ENCODE measurements at places on chromosomes 1 and 21. TPM values are rescaled to one million over a fixed set of nuclear protein-coding genes. Genes with fewer than 3 reads are reported as not detected.

DNA sequence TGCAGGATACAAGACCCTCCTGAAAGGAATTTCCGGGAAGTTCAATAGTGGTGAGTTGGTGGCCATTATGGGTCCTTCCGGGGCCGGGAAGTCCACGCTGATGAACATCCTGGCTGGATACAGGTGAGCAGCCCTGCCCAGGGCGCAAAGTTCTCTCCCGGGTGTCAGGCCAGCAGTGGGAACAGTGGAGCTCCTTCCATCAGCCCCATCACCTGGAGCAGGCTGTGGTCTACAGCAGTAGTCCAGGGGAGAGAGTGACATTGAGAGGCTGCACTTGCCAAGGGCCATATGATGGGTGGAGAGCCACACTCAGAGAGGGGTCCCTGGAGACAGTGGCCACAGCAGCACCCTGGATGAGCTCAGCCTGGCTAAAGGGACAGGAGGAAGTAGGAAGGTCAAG, 44.1 kb downstream of the TFF3 start:
- no peak for DNase-seq

DNA sequence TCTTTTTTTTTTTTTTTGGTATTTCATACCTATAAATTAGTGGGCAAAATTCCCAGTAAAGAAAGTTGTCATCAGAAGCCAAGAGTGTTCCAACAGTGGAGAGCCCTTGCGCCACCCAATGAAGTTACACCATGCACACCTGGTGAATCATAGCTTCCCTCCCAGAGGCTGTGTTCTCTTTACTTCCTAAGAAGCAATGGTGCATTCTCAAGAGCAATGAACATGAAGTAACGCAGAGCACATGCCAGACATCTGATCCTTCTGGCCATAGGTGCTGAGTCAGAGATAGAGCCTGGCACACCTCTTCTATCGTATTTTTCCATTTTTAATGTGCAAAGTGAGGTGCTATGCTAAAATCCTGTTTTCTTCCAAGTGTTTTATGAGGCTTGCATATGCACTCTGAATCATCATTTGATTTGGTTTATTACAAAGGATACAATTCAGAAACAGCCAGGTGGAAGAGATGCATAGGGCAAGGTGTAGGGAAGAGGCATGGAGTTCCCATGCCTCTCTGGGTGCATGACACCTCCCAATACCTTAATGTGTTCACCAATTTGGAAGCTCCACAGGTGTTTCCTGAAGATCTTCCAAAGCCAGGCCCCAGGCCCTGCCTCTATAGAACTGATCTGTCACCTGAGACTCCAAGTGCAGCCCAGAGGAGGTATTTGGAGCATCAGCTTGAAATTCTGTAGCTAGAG, 408.0 kb downstream of the SIPA1L2 start:
- DNase-seq: no peak

- no peak for DNase-seq
Measured at GRCh38 chr1:215704089-215704860, 137.2 kb downstream of the KCTD3 start.

GRCh38 chr1:245773344-245773743, 618.6 kb downstream of the KIF26B start:
- DNase-seq: no peak

GRCh38 chr1:168512864-168513595, 30.8 kb downstream of the XCL2 start:
- no peak for DNase-seq

DNA sequence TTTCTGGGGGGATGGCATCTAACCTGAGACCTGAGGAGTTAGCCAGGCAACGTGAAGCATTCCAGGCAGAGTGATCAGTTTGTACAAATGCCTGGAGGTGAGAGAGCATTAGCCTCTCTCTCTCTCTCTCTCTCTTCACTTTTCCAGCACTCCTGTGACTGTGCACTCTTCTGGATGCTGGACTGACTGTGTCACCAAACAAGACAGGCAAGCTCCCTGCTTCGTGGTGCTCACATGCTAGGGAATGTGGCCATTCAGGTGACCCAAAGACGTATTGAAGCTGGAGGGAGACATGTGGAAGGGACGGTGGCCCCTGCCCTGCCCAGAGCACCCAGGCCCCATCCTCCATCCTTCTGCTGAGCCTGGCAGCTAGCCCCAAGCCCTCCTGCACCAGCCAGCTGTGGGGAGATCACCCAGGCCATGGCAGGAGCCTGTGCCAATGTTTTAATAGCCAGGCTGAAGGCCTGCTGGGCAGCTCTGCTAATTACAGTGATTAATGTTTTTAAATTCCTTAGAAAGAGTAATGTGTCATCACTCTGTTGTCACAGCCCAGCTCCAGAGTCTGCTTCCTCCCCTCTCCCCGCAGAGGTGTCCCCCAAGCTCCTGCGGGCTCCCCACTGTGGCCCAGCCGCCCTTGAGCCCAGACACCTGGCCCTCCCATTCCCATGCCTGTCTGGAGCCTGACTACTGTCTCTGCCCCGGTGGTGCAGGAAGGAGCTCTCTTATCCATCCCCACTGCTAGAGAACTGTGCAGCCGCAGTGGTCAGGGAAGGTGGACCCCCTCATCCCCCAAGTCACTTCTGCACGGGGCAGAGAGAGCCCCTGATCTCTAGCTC, 48.9 kb downstream of the UBIAD1 start:
- DNase-seq: no peak

GRCh38 chr1:27102707-27103468, 52.0 kb downstream of the SLC9A1 start:
- DNase-seq: peak; percentile 60

GRCh38 chr1:4657960-4658541, 3.6 kb downstream of the AJAP1 start:
- no peak for DNase-seq

- no peak for DNase-seq
Measured at GRCh38 chr21:39612233-39613040, at the start of gene B3GALT5. B3GALT5 (plus strand) TSS chr21:39612940; CDS start chr21:39660560, 47,620 bp downstream.

DNA sequence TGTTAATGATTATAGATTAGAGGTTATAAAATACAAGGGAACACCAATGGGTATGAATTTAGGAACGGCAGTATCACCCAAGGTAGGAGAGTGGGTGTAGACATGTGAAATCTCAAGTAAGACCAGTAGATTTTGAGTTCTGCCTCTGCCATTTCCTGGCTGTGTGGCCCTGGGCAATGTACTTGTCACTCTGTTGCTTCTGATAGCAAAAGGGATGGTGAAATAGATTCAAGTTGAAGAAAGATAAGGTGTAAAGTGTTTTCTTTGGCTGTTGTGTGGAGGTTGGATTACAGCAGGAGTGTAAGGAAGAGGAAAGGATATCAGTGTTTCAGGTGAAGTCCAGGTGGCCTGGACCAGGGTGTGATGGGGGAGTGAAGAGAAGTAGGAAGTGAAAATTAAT, 64.3 kb downstream of the ADSS2 start:
- DNase-seq: no peak

DNA sequence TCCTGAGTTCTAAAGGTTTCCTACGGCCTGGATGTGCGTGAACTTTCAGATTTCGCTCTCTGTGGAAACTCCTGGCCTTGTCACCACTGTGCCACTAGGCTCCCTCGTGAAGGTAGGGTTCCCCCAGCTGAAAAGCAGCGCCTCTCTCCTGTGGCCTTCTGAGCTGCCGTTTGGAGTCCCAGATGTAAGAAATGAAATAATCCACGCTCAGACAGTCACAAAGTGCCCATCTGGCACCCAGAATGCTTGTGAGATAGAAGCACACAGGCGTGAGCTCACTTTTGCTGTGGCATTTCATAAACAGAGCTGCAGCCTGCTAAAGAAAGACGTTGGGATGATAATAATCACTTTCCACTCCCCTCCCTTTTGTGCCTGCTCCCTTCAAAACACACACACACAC, 65.8 kb downstream of the LMO4 start:
- no peak for DNase-seq

DNA sequence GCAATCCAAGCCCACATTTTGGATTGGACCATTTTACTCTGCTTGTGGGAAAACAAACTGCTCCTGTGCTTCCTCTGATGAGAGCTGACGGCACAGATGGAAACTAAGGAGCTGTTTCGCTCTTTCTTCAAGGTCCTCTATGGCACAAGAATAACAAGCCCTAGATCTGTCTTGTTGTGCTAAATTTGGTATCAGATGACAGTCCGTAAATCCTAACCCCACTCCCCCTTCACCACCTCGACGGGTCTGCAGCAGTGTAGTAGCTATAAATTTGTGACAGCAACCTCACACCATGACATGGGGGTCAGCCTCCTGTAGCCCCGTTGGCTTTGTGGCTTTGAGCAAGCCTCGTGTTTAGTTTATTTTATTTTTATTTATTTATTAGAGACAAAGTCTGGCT, 85.9 kb downstream of the ADSS2 start:
- no peak for DNase-seq

DNA sequence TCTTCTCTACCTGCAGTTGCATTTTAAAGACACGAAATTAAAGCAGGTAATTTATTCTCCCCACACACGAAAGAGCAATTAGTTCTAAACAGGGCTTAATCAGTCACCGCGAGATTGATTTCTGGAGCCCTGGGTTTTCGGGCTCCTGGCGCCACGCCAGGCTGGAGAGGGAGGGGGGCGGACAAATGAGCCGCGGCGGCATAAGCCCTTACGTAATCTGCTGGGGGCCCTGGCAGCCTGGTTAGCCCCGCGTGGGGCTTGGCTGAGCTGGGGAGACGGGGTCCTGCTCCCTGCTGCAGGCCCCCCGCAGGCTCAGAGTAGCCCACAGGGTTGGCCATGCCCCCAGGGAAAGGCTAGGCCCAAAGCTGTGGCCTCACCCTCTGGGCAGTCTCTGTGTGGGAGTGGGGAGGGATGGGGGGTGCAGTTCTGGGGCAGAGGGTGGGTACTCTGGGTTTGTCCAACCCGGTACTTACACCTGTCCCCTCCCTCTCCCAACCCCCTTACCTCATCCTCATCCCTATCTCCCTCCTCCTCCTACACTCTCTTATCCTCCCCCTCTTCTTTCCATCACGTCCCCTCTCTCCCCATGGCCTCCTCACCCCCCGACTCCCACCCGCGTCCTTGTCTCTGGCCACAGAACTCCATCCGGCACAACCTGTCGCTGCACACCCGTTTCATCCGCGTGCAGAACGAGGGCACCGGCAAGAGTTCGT, 19.9 kb downstream of the FOXO6 start:
- no peak for DNase-seq

GRCh38 chr1:1285102-1285571, 4.9 kb downstream of the SCNN1D start:
- DNase-seq: no peak

GRCh38 chr1:184056921-184057555, 5.5 kb downstream of the TSEN15 start:
- no peak for DNase-seq

DNA sequence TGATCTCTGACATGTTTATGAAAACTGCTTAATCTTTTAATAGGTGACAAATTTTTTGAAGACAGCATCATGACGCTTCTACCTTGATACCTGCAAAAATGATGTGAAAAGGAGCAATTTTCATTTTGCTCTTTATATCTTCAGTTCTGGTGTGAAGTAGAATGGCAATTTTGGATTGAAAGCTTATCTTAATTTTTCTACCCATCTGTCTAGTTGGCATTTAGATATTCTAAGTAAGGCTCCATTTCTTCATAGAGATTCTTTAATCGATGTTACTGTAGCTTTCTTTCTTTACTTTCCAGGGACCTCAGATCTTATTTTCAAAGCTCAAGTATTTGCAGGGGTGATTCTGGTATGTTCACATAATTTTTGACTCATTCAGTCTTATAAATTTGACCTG, 32.3 kb upstream of the GPR52 start:
- DNase-seq: no peak

DNA sequence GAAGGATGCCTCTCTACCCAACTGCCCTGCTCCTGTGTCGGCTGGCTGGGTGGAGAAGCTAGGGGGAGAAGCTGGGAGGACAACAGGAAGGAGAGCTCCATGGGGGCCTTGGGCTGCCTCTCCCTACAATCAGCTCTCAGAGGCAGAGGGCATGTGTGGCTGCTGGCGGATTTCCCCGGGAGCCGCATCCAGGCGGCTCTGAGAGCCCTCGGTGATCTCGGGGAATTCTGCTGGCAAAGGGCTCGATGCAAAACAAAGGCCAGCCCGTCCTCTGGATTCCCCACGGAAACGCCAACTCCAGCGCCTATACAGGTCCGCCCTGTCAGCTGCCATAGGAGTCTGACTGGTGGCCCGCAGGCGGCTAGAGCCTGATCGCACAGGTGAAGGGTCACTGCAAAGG, 26.4 kb upstream of the EVA1B start:
- DNase-seq: no peak

DNA sequence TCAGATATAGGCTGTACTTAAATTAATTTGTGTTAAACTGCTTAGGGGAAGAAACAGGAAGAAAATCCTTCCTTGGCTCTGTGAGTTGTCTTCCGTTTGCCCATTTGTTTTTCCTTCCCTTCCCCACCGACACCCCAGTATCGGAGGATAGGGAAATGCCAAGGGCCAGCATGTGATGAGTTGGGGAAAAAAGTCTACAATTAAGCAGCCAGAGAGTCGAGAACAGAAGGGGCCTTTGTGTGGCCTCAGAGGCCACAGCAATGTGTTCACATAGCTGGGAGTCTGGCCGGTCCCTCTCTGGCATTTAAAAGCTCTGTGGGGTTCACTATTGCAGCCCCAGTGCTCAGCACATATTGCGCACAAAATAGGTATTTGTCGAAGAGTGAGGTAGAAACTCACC, 489.3 kb downstream of the MATN1 start:
- DNase-seq: no peak

DNA sequence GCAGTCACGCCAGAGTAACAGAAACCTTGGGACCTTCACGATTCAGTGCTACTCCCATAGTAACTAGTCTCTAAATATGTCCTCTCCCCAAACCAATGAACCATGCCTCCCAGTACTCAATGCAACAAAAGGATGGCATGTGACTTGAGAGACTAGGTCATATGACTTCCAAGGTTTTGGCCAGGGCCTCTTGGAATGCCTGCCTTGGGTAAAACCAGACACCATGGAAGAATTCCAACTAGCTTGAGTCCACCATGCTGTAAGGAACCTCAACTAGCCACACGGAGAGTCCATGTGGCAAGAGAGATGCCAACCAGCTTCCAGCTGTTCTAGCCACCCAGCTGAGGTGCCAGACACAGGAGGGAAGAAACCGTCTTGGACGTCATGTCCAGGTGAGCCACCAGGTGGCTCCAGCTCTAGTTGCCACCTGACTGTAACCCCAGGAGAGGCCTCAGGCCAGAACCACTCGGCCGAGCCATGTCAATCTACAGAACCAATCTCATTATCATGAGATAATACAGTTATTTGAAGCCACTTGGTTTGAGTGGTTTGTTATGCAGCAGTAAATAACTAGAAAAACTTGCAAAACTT, 115.0 kb downstream of the SYF2 start:
- DNase-seq: no peak

GRCh38 chr1:211610779-211611556, 32.0 kb upstream of the SLC30A1 start:
- no peak for DNase-seq

- DNase-seq: no peak
Measured at GRCh38 chr1:3718764-3719163, 33.5 kb upstream of the CCDC27 start.

F3 gene
- 0.25 TPM for polyA plus RNA-seq

PRDX1 gene
- 622 TPM for polyA plus RNA-seq

PCP4 gene
- polyA plus RNA-seq: not detected

COL9A2 gene
- polyA plus RNA-seq: 0.69 TPM

NMNAT2 gene
- polyA plus RNA-seq: 0.28 TPM

ZNF281 gene
- 3.8 TPM for polyA plus RNA-seq

TMEM82 gene
- polyA plus RNA-seq: not detected

All from endothelial cell of umbilical vein (primary cell).